HCT116 (cell line): ENCODE measurements at places on chromosomes 12 and 14.

- no peak for DNase-seq
Observed at GRCh38 chr14:91372671-91373495, 44.7 kb downstream of the CCDC88C start.

DNA sequence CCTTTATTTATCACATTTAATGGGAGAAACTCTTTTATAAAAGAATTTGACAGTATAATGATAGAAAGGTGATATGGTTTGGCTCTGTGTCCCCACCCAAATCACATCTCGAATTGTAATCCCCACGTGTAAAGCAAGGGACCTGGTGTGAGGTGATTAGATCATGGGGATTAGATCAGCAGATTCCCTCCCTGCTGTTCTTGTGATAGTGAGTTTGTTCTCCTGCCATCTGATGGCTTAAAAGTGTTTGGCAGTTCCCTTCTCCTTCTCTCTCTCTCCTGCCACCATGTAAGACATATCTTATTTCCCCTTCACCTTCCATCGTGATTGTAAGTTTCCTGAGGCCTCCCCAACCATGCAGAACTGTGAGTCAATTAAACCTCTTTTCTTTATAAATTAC is 1110.3 kb downstream of the FLRT2 start:
- DNase-seq, result no peak

GRCh38 chr12:69266036-69266635 is 26.8 kb downstream of the CPSF6 start:
- no peak for DNase-seq

- no peak for DNase-seq
Observed at GRCh38 chr12:74906224-74906623, 303.4 kb downstream of the KCNC2 start.

DNA sequence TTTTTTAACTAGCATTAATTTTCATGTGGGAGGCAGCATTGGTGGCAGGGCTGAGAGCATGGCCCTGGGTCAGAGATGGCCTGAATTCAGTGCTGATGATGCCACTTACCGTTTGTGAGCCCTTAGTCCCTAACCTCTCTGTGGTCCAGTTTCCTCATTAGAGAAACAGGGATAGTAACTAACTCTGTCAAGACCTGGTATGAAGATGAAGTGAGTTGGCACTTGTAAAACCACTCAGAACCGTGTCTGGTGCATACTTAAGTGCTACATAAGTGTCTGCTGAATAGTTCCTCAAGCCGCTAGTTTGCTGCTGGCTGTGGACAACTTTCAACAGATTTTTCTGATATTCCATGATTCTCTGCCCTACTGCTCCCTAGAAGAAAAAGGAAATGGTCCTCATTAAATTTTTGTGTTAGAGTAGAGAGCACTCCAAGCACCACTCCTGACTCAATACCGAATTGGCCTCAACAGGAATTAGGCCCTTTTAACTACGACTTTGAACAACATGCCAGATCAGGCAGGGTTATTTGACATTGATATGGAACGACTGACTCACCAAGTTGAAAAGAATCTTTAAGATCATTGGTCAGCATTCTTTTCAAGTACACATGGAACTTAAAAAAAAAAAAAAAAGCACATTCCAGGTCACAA is 250.2 kb downstream of the ANO2 start:
- peak; percentile 3 for DNase-seq

DNA sequence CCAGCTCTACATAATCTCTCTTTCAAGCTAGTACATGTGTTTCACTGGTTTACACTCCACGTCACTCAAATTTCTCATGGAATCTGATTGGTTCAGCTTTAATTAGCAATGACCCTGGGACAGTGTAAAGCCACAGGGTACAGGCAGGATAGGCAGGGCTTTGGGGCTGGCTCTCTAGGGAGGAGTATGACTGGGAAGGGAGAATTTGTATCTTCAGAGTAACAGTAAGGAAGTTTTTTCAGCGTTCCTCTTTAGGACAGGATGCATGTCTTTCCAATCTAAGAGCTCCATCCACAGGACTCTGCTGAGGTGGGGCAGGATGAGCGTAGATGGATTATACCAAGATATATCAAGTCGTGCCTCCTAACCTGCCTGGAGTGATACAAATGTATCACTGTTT is 112.0 kb upstream of the CLEC14A start:
- no peak for DNase-seq

DNA sequence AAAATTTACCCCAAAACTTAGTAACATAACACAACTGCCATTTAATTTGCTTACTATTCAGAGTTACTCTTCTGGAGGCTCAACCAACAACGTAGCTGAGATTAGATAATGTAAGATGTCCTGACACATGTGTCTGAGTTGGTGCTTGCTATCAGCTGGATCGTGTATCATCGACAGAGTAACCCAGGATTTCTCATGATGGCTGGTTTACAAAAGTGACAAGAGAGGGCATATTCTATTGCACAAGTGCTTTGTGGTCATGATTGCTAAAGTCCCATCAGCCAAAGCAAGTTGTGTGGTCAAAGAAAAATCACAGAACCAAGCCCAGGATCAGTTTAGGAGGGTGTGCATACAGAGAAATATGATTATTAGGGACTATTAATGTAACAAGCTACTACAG is 73.4 kb downstream of the CAPZA3 start:
- DNase-seq, result no peak

DNA sequence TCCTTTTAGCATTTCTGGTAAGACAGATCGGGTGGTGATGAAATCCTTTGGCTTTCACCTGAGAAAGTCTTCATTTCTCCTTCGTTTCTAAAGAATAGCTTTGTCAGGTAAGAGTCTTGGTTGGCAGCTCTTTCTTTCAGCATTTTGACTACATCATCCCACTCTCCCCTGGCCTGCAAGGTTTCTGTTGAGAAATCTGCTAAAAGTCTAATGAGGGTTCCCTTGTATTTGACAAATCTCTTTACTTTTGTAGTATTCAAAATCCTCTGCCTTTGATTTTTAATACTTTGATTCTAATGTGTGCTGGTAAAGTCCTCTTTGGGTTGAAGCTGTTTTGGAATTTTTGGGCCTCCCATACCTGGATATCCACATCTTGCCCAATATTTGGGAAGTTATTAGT is 120.2 kb downstream of the PAX9 start:
- no peak for DNase-seq

DNA sequence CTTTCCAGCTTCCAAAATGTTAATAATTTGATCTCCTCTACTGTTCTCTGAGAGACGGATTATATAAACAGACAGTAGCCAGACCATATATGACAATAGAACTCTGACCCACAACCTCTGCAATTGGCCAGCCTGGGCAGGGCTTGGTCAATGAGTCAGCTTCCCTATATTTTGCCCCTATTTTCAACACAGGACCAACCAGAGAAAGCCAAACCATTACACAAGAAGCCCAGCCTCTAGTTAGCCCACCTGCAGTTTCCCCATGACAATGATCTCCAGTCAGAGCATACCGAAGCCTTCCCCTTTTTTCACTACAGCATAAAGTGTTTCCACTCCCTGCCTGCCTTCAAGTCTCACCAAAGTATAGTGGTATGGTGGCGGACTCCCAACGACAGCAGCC is 7.6 kb upstream of the EXD2 start:
- no peak for DNase-seq

GRCh38 chr14:96176275-96176674 is 28.4 kb upstream of the BDKRB2 start:
- DNase-seq, result no peak

DNA sequence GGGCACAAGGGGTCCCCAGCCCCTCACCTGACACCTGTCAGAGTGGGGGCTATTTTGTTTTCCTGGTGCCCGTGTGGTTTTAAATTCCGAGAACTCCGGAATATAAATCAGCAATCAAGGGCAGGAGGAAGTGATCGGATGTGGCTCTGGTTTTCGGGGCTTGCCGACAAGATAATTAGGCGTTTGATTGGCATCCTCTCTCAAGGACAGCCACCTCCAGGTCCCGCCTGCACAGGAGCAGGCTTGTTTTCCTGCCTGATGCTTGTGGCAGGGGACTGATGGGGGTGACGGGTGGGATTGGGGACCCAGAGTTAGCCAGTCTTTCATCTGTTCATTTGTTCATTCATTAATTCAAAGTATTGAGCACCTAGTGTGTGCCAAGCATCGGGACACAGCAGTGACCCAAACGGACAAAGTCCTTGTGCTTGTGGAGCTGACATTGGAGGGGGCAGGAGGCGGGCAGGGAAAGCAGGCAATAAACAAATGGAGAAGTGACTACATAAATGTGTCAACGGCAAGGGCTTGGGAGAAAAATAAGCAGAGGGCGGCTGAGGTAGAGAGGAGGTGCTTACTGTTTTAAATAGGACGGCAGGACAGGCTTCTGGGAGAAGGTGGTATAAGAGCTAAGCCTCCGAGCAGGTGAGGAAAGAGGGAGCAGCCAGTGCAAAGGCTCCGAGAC is 166.5 kb downstream of the PHETA1 start:
- no peak for DNase-seq

GRCh38 chr12:54225666-54226065 is 36.9 kb upstream of the SMUG1 start:
- DNase-seq, result no peak
